ENCODE measurements at places on chromosomes 6 and 20.

DNA sequence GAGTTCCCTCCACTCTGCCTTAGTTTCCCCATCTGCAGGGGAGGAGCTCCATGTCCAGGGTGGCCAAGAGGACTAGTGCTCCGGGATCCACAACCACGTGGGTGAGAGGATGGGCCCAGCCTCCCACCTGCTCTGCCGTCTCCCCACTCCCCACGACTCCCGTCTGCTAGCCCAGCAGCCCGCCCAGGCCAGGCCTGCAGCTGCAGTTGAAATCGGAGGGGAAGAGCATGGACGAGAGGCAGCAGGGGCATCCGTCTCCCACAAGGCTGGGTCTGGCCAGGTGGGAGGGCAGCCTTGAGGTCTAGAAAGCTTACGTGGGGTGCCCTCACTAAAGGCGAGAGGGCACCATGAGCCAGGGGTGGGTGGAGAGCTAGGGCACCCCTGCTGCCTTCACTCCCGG is 8.6 kb downstream of the NOL4L start:
- DNase-seq = no peak

DNA sequence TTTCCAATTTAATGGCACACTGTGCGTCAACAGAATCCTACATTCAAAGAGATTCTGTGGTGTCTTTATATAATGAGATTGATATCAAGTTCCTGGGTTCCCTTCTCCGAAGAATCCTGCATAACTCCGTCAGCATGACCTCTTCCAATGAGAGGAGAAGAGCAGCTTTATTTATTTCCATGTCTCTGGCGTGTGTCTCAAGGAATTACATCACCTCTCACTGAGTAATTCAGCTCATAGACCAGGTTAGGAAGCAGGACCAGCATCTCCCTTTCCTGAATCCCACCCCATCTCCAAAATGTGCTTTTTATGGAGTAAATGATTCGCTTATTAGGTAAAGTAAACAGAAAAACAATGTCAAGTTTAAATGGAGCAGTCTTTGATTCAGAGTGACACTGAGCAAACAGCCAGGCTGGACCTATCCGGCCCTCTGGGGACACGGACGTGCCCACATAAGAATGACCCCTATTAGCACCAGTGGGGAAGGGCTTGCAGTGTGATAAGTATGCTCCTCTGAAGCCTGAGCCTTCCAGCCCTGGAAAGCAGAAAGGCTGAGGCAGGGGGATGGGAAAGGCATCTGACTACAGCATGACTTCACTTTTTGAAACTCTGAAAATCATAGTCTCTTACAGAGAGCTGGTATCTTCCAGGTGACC is 165.2 kb downstream of the CLIC5 start:
- no peak for DNase-seq

GRCh38 chr20:63085151-63085861 is 78.5 kb upstream of the BHLHE23 start:
- no peak for DNase-seq

- DNase-seq = no peak
Measured at GRCh38 chr6:167275001-167275400, 16.1 kb upstream of the UNC93A start.

DNA sequence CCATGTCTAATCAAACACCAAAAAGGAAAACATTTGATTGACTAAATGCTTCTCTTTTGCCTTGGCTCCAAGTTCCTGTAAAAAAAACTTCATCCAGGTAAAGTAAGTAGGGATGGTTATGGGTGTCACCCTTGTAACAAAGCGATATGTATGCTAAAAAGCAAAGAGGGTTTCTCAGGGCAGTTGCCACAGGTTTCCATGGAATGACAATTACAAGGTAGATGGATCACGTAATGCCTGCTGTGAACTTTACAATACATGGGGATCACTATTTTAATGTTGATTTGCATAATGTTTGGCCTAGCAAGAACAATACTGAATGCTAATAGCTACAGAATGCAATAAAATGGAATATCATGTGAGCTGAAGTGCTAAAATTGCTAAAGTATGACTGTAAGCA is 2.9 kb upstream of the BMP2 start:
- no peak for DNase-seq

- no peak for DNase-seq
Measured at GRCh38 chr6:8085053-8085511, 17.3 kb downstream of the EEF1E1 start.

DNA sequence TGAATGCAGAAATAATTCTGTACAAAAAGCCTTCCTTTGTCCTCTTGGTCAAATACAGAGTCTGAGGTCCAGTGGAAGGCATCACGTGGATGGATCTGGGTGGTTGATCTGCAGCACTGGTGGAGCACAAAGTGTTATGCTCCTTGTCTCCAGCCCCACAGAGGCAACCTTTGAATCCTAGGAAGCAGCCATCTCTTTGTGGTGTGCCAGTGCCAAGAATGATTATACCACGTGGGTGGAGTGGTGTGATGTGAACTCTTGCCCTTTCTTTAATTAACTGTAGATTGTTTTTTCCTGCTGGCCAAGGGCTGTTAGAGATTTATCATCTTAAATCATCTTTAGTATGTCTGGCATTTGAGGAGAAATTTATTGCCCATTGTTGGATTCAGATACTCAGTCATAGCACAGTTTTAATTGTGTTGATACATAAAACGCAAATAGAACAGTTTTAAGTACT is 31.1 kb downstream of the NCOA7 start:
- DNase-seq = no peak

- DNase-seq = no peak
Measured at GRCh38 chr6:101689156-101689555, 295.6 kb downstream of the GRIK2 start.

GRCh38 chr6:31805939-31806469 is 762 bp downstream of the LSM2 start:
- no peak for DNase-seq

DNA sequence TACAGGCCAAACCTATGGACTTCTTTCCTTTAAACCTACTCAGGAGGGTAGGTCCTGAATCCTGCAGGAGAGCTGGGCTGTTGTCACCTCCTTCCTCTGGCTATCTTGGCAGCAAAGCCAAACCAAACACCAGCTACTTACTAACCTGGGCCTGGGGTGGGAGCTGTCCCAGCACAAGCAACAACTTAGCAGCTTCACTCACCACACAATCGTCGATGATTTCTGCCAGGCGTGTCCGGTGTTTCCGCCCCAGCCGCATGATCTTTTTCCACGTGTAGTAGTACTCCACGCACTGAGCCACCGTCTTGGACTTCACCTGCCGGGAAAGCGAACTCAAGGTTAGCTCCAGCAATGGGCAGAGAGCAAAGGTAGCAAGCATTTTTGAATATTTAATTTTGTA is 25.4 kb upstream of the MRPS10 start:
- no peak for DNase-seq

DNA sequence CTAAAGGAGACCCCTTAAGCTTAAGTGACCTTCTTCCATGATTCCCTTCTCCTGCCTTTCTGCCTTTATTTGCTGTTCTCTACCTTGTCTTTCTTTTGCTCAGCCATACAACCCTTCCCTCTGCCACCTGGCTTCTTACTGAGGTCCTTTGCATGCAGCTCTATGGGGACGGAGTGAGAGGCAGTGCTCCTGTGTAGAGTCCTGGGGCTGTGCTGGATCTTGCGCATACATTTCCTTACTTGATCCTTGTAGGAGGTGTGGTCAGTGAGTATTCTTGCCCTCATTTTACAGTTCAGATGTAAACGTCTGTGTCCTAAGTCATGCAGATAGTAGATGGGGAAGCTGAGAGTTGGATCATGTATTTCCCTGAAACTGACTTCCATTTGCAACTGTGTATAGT is 5.7 kb downstream of the SASH1 start:
- no peak for DNase-seq

DNA sequence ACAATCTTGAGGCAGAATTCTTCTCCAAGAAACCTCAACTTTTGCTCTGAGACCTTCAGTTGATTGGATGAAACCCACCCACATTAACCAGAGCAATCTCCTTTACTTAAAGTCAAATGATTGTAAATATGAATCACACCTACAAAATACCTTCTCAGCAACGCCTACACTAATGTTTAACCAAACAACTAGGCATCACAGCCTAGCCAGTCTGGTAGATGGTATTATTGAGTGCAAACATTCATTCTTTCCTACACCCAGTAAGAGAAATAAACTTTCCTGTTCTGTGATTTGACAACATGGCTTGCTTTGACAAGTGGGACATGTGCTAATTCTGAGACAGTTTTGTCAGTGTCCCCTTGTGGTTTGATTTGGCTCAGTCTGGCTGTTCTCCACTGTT is 252.2 kb downstream of the HACE1 start:
- DNase-seq = no peak

DNA sequence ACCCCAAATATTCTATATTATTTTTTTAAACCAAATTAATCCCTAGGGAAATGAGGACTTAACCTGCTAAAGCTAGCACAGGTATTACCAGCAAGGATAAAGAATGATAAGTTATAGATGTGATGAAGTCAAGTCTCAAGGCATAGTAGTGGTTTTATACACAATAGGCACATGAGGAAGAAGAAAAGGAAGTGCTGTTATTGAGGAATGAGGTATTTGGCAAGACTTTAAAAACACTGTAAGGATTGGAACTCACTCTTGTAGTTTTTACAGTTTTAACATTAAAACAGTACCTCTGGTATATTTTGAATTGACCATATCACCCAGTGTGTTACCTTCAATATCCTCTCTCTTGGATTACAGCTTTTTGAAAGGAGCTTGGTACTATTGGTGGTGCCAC is 54.6 kb downstream of the PHF3 start:
- no peak for DNase-seq

- DNase-seq = no peak
Measured at GRCh38 chr6:37177077-37177934, 7.4 kb downstream of the PIM1 start.

GRCh38 chr6:112590326-112590725 is 243.2 kb downstream of the RFPL4B start:
- no peak for DNase-seq

GRCh38 chr6:158756126-158756525 is 63.0 kb downstream of the EZR start:
- DNase-seq = no peak

GRCh38 chr6:15330174-15330944 is 84.5 kb downstream of the JARID2 start:
- DNase-seq = no peak

DNA sequence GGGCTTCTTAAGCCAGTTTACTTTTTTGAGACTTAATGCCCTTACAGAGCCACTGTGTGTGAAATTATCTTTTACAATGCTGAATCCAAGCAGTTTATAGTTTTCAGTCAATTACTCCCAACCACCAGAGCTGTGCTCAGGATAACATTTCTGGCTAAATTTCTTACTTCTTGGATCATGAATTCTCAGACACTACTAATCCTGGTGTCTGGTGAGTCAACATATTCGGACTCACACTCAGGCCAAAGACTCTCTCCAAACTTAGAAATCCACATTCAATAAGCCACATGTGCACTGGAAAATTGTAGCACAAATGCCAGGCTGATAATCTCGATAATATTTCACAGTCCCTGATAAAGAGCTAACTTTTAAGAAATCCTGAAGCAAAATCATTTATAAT is 49.0 kb downstream of the PTPRT start:
- no peak for DNase-seq

GRCh38 chr6:112879920-112880413 is 532.8 kb downstream of the RFPL4B start:
- no peak for DNase-seq

DNA sequence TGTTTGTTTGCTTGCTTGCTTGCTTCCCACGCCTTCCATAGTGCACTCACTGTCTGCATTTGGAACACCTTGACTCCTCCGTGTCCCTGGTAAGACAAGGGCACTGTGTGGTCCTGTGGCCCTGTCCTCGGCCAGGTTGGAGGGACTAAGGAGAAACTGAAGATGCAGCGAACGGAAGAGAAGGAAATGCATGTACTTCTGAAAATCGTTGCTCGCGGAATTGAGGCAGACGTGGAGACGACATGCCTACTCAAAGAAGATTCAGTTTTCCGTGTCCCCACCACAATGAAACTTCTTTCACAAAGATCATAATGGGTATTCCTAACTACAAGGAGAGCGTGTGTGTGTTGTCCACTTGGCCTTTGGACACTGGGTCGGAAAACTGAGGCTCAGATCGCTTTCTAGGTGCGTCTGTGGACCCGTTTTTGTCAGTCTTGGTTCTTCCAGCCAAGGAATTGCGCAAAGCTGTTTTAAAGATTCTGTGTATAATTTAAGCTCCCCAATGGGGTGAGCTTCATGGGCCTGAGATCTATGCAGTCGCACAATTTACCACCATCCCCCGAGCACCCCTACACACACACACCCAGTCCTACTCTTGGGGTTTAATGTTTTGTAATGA is 120.4 kb upstream of the ZNF184 start:
- no peak for DNase-seq

- no peak for DNase-seq
Measured at GRCh38 chr20:53826597-53827291, 233.1 kb upstream of the ZNF217 start.

DNA sequence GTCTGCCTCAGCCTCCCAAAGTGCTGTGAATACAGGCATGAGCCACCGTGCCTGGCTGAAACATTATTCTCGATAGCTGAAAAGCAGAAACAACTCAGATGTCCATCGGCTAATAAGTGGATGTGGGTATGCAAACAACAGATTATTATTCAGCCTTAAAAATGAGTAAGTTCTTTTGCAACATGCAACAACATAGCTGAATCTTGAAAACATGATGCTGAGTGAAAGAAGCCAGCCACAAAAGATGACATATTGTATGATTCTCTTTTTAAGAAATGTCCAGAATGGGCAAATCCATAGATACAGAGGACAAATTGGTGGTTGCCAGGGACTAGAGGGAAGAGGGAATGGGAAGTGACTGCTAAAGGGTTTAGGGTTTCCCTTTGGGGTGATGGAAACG is 61.7 kb downstream of the RIOK1 start:
- no peak for DNase-seq

- no peak for DNase-seq
Measured at GRCh38 chr6:114520976-114521375, 178.2 kb upstream of the HS3ST5 start.
